ENCODE measurements at places on chromosomes 4 and X.

GRCh38 chr4:62191451-62192240 is 991.5 kb downstream of the ADGRL3 start:
- H3K4me1 ChIP-seq: no peaks in the 10 kb centered on the region
- no peak overlapping the region for H3K27ac ChIP-seq
- no peak overlapping the region for H3K4me3 ChIP-seq
- H3K27me3 ChIP-seq: no peaks in the 10 kb centered on the region
- H3K36me3 ChIP-seq: no peaks in the 10 kb centered on the region
- no peak for DNase-seq

DNA sequence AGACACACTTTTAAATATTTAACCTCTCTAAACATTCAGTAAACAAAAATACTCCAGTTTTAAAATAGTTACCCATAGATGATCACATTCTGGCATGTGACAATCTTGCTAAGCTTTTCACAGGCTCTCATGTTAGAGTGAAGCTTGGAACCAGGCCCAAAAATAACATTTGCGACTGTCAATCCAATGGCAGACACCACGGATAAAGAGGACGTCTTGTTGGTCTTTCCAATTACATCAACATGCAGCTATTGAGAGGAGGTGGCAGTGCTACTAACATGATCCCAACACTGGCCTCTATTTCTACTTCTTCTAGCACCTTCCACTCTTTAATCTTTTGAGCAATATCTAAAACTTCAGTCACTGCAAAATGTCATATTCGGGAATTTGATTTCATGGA is 970.8 kb upstream of the TENM3 start:
- H3K36me3 ChIP-seq: no peaks in the 10 kb centered on the region
- no peak overlapping the region for H3K4me3 ChIP-seq
- no peak for DNase-seq
- H3K27me3 ChIP-seq: no peaks in the 10 kb centered on the region
- H3K27ac ChIP-seq: no peak overlapping the region

GRCh38 chr4:84666439-84666838 is 83.5 kb downstream of the CDS1 start:
- no peak overlapping the region for H3K4me3 ChIP-seq
- H3K4me1 ChIP-seq: no peaks in the 10 kb centered on the region
- H3K36me3 ChIP-seq: peaks cover 51% of the 10 kb centered on the region

DNA sequence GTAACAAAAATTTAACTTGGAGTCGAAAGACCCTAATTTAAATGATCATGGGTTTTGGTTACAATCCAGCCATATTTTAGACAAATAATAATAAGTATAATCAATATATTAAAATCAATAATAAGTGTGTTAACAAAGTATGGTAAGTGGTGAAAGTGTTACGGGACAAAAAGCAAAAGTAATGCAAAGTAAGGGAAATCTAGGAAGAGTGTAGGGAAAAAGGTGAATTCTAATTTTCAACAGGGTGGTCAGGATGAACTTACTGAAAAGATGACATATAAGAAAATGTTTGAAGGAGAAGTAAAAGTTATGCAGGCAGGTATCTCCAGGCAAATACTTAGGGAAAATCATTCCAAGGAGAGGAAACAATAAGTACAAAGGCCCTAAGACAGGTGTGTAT is 32.3 kb downstream of the STX18 start:
- no peak for DNase-seq
- H3K4me3 ChIP-seq: no peak overlapping the region
- H3K36me3 ChIP-seq: no peaks in the 10 kb centered on the region

DNA sequence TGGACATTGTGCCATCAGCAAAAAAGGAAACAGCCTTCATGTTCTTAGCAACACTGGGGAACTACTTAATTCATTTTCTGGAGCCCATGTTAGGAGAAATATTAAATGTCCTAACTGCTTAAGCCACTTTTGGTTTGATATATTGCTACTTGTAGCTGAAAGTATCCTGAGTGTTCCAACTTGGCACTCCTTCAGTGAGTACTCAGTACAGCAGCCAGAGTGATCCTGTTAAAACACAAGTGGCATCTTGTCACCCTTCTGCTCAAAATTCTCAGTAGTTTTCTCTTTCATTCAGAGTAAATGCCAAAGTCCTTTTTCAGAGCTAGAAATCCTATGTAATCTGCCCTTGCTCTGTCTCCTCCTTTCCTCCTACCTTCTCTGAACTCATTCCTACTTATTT is 522.0 kb downstream of the GRID2 start:
- H3K4me3 ChIP-seq: no peak overlapping the region
- H3K27ac ChIP-seq: no peak overlapping the region
- H3K27me3 ChIP-seq: no peaks in the 10 kb centered on the region
- no peak for DNase-seq

- H3K27me3 ChIP-seq: no peaks in the 10 kb centered on the region
- no peak for DNase-seq
- H3K4me1 ChIP-seq: peaks cover 10% of the 10 kb centered on the region
- no peak overlapping the region for H3K27ac ChIP-seq
- no peaks in the 10 kb centered on the region for H3K36me3 ChIP-seq
These were observed 43.7 kb downstream of the TENM3 start for GRCh38 chr4:182286931-182287330.

GRCh38 chr4:104907074-104907649 is 239.5 kb upstream of the TET2 start:
- H3K27ac ChIP-seq: no peak overlapping the region
- no peaks in the 10 kb centered on the region for H3K36me3 ChIP-seq
- H3K27me3 ChIP-seq: no peaks in the 10 kb centered on the region
- DNase-seq: no peak

GRCh38 chrX:64190136-64190740 is 15.3 kb downstream of the AMER1 start:
- H3K36me3 ChIP-seq: peaks cover 39% of the 10 kb centered on the region
- H3K4me1 ChIP-seq: no peaks in the 10 kb centered on the region
- no peak for DNase-seq
- no peak overlapping the region for H3K4me3 ChIP-seq

DNA sequence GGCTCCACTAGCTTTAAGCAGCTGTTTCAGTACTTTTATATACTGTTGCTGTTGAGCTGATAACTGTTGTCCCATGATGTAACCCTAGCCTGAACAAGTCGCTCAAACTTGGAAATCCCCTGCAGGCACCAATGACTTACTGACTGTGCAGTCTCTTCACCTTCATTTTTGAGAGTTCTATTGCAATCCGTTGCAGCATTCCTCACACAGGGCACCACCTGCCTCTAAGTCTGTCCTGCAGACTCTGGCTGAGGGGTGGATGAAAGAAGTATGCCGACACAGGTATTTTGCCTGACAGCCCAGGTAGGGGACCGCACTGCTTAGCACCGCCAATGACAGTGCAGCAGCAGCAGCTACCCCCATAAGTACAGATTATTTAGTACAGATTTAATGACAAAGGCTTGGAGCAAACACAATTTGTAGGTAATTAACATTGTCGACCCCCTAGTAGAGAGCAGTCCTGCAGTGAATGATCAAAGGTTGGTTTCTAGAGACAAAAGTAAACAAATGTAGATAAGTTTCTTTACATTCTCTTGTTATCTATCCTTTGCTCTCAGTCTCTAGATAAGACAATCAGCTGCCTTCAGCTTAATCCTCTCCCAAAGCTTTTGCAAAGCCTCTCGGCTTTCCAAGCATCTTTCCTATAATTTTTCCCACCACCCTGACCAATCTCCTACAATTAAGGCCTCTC is 205.0 kb downstream of the PABPC4L start:
- H3K36me3 ChIP-seq: no peaks in the 10 kb centered on the region
- no peak overlapping the region for H3K27ac ChIP-seq
- no peaks in the 10 kb centered on the region for H3K4me1 ChIP-seq
- no peak overlapping the region for H3K4me3 ChIP-seq

GRCh38 chr4:160846121-160846520 is 1317.7 kb downstream of the FSTL5 start:
- DNase-seq: no peak
- no peaks in the 10 kb centered on the region for H3K27me3 ChIP-seq
- no peaks in the 10 kb centered on the region for H3K36me3 ChIP-seq
- no peak overlapping the region for H3K4me3 ChIP-seq
- no peak overlapping the region for H3K27ac ChIP-seq
- H3K4me1 ChIP-seq: peaks cover 2% of the 10 kb centered on the region
